ENCODE measurements at places on chromosomes 16 and 17.
A peak's percentile ranks its signal among the peaks of the same experiment; 100 is the strongest.

DNA sequence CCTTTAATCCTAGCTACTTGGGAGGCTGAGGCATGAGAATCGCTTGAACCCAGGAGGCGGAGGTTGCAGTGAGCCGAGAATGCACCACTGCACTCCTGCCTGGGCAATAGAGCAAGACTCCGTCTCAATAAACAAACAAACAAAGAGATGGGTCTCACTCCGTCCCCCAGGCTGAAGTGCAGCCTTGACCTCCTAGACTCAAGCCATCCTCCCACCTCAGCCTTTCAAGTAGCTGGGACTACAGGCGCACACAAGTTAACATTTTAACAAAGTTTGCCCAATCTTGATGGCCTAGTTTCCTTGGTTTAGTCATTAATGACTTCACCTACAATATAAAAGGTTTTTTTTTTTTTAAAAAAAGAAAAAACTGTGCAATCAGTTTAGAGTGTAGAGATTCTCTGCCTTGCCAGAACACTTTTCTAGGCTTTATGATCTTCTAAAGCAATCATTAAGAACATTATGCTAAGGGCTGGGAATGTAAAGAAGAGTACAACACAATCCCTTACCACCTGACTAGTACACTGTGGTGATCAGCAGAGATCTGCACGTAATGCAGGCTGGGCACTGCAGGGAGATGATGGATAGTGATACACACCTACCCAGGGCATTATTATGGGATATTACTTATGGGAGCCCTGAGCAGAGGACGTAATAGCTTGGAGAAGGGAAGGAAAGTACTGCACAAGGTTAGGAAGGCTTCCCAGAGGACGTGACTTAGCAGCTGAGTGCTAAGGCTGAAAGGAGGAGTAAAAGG is 6.9 kb downstream of the GOT2 start:
- no peak for DNase-seq

DNA sequence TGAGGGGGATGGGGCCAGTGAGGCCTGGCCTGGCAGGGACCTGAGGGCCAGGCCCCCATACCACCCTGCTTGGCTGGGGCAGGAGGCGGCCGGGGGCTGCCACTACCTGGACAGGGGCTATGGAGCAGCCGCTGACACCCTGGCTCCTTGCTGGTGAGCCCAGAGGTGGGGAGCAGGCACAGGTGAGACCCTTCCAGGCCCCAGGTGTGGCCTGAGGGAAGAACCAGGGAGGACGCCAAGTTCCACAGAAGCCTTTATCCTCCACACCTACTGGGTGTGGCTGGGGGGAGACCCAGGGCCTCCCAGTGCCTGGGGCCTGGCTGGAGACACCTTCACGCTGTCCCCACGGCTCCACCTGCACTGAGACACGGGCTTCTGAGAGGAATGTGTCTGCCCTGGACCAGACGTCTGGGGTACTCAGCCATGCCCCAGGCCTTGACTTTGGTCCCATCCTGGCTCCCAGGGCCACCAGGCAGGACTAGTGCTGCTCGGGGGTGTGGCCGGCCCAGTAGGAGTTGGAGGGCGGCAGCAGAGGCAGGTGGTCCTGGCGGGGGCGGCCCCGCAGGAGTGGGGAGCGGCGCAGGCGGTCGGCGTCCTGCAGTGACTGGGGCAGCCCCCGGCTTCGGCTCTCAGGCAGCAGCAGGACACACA is 4.7 kb downstream of the SLC22A31 start:
- DNase-seq, result no peak

DNA sequence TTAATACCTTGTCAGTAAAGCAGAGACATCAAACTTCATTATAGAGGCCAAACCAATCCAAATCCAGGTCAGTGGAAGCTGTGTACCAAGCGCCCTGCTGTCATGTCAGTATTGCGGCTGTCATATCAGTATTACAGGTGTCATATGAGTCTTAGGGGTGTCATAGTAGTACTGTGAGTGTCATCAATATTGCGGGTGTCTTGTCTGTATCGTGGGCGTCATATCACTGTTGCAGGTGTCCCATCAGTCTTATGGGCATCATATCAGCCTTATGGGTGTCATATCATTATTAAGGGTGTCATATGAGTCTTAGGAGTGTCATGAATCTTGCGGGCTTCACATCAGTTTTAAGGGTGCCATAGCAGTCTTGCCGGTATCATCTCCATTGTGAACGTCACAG is 6.0 kb upstream of the PRDM7 start:
- DNase-seq, result no peak

GRCh38 chr16:53766304-53767016 is 62.5 kb downstream of the FTO start:
- no peak for DNase-seq

GRCh38 chr17:8894673-8895578 is 27.5 kb upstream of the PIK3R6 start:
- peak; percentile 47 for DNase-seq

All from stimulated activated CD4-positive, alpha-beta T cell treated with anti-CD3 and anti-CD28 coated beads, Interleukin-4, amount 100 ng/mL, for 1 hour (primary cell).